ENCODE measurements at places on chromosomes 6 and 20.

GRCh38 chr6:16933961-16934360 is 167.9 kb upstream of the STMND1 start:
- DNase-seq, result no peak

- no peak for DNase-seq
These were observed 20.8 kb downstream of the SRC start for GRCh38 chr20:37366743-37367142.

DNA sequence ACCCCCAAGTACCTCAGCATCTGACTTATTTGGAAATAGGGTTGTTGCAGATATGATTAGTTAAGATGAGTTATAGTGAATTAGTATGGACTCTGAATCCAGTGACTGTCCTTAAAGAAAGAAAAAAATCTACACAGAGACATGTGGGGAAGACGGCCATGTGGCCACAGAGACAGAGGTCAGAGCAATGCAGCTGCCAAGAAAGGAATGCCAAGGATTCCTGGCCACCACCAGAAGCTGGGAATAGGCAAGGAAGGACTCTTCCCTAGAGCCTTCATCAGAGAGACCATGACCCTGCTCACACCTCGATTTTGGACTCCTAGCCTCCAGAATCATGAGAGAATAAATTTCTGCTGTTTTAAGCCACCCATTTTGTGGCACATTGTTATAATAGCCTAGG is 81.8 kb downstream of the FYN start:
- no peak for DNase-seq

GRCh38 chr20:32206760-32207625 is 550 bp downstream of the PLAGL2 start:
- DNase-seq, result no peak

GRCh38 chr20:434661-435419 is 26.7 kb downstream of the RBCK1 start:
- no peak for DNase-seq

DNA sequence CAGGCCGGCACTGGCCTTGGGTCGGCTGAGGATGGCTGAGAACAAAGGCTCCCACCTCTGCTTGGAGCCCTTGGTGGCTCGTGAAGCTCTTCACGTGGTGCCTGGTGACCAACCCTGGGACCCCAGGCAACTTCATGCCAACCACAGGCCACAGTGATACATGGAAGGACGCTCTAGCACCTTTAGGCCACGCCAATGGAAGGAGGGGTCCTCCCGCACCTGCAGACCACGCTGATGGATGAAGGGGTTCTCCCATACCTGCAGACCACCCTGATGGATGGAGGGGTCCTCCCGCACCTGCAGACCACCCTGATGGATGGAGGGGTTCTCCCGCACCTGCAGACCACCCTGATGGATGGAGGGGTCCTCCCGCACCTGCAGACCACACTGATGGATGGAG is 62.5 kb downstream of the ERMARD start:
- no peak for DNase-seq

DNA sequence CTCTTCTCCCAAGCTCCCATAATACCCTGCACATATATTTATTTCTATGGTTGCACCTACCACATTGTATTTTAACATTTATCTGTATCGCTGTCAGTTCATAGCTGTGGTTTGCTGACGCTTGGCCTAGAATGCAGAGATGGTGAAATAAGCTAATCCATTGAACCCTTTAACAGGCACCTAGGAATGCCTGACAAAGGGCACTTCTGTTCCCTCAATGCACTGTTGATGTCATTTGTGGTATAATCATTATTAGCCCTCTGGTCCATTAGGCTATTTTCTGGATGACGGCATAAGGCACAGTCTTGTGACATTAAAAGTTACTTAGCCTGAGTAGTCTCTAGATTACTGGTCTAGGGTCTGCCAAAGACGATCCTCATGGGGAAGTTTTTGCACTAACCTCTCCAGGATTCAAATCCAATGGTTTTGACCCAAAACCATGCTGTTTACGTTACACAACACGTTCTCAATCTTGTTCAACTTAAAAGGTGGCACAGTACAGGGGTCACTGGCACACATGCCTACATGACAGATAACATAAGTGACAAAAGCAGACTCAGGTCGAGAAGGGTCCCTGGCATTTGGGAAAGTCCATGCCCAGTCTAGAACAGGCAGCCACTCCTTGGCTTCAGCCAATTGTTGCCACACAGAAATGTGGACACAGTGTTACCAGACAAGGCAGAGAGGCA is 2.1 kb upstream of the YWHAB start:
- no peak for DNase-seq

GRCh38 chr6:11923621-11924020 is 88.5 kb upstream of the HIVEP1 start:
- DNase-seq, result no peak

DNA sequence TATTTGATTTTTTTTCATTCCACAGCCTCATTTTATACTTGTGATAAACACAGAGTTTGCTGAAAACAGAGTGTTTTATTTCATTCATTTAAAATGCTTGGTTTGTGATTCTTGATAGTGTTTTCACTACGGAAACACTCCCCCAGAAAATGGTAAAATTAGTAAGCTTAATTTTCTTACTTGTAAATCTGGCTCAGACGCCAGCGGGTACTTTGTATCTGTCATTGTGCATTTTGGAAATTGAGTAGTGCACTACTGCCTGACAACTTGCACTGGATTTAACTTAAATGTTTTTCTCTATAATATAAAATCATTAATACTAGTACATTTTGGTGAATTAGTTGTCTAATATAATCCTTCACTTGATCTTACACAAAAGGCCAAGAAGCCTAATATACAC is 37.0 kb upstream of the HINT3 start:
- DNase-seq, result no peak

DNA sequence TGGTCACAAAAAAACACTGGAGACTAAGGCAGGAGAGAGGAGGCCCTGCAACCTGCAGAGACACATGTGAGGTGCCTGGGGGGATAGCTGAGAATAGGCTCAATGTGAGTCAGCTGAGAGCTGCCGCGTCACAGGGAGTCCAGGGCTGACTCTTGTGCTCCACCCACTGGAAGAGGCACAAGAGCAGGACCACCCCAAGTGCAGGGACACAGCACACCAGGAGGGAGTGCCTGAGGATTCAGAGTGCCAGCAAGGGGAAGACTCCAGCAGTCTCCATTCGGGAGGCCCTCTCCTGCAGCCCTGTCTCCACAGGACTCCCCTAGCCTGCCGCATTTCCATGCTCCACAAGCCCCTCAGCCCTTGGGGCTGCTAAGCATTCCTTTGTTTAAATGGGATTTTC is 105.5 kb downstream of the HUS1B start:
- DNase-seq, result no peak

GRCh38 chr6:20186981-20187380 is 25.3 kb downstream of the MBOAT1 start:
- DNase-seq, result no peak

DNA sequence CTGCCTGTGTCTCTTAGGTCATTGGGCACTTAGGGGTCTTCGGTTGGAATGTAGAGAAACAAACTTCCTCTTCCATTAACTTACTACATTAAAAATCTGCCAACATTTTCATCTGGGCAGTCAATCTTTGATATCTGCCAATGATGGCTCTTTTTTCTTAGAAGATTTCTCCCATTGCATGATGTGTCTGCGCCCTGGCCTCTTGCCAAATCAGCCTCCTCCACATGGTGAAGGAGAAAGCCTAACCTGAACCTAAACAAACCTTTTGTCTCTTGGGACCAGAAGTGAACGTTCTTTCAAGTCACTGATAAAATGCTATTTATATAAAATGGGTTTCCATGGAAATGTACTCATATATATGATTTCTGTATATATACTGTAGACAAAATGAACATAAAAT is 998.9 kb upstream of the GJE1 start:
- DNase-seq, result no peak

DNA sequence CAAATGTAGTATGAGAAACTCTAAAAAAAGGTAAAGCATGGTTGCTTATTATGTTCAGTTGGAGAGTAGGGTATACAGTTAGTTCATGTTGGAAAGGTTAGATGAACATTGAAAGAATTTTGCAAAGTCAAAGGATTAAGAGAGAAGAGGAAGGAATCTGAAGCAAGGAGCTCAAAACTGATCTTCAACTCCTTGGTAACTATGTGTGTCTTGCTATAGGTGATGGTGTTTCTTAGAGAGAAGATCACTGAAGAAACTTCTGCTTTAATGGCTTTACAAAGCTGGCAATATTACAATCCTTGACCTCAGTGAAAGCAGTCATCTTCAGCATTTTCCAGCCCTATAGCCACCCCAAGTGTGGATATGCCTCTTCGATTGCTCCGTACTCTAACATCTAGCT is 4.7 kb downstream of the HLA-DRA start:
- no peak for DNase-seq

- DNase-seq, result no peak
These were observed 148.6 kb upstream of the MAN1A1 start for GRCh38 chr6:119497988-119498727.

- DNase-seq, result no peak
These were observed 274.9 kb downstream of the HAO1 start for GRCh38 chr20:7665376-7665775.

DNA sequence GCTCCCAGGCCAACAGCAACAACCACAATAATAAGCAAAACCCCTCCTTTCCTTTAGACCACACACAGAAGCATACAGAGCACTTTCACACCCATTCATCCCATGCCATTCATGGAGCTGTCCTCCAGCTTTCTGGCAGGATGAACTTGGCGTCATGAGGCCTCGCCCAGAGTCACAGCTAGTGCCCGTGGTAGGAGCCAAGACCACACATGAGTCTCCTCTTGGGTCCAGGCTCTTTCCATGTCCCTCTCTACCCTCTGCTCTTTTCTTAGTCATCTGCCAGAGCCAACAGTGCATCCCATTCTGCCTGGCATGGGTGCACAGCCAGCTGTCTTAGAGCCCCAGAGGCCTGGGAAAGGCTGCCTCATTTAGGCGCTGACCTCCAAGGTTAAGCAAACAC is 1.8 kb upstream of the TGM3 start:
- no peak for DNase-seq
